Central memory CD4-positive, alpha-beta T cell (primary cell): ENCODE measurements at places on chromosomes 1 and 21.

GRCh38 chr1:51592711-51593110 is 24.2 kb upstream of the OSBPL9 start:
- no peak for DNase-seq

GRCh38 chr1:43322506-43322905 is 15.1 kb upstream of the MPL start:
- DNase-seq: no peak

GRCh38 chr1:31155216-31155806 is 84.4 kb downstream of the NKAIN1 start:
- peak; percentile 43 for DNase-seq

GRCh38 chr1:17542645-17543044 is 3.1 kb downstream of the ARHGEF10L start:
- DNase-seq: no peak
